ENCODE measurements at places on chromosomes 2 and 18.

DNA sequence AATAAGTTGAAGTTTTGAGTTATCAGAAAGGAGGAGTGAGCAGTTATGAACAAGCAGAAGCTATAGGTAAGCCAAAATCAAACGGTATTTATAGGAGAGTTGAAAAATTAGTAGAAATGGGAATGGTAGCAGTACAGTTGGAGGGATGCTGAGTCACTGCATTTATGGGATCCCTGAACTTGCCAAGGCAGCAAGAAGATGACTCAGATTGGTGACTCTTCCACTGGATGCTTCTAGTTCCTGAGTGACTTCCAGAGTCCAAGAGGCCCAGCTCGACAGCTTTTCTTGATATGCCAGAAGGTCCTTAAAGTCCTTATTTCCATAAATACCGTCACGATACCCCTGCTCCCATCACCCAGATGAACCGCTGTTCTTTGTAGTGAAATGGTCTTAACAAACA is 31.1 kb upstream of the ACTR3 start:
- DNase-seq: peak; percentile 67

GRCh38 chr2:201257956-201258665 is 2.2 kb upstream of the CASP8 start:
- DNase-seq: peak; percentile 52

- DNase-seq: no peak
Observed at GRCh38 chr2:216339456-216340279, 32.6 kb downstream of the MARCHF4 start.

DNA sequence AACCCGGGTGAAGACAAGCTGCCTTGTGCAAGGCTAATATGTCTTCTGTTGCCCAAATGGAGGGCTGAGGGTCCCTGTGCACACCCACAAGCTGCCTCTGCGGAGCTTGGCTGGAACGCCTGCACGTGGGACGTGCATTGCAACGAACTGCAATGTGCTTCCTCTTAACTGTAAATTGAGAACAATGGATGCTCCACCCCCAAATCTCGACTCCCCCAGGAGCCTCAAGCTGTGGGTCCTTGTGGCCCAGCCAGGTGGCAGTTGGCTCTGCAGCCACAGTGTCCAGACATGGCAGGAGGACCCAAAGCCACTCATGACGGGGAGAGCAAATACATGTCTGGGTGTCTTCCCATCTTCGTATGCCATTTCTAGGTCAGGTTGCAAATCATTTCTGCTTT is 90.1 kb downstream of the TWIST2 start:
- DNase-seq: no peak

DNA sequence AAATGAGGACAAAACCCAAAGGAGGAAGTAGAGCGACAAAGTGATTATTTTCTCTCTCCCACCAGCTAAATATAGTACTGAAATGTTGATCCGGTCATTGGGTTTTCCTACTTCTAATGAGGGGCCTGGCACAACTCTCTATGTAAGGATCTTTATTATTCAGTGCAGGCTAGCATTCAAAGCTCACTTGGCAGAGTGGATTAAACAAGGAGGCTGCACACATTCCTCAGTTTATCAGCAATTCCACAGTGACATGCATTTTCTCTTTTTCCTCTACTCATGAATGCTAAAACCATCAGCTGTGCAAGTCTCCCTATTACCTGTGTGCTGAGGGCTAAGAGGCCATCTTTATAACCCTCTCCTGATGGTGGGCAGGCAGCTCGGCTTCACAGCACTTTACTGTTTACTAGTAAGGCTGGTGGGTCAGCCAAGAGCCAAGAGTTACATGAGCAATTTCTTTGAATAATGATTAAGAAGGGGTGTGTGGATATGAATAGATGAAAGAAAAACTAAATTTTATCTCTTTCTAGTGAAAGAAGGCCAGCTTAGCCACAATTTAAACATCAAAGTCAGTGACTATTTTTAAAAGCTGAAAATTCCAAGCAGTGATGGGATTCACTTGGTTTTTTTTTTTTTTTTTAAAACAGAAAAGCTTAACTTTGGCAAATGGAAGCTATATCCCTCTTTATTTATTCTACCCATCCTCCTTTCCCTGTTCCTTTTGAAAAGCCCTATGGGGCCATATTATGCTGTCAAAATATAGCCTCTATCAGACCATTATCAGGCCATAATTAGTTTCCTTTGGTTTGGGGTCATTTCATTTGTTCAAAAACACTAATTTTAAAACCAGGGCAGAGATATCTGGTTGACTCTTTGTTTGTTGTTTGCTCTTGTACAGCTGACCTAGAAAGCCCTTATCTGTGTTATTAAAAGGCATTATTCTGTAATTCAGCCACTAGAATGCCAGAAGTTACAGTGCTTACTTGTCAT is 111.0 kb downstream of the RBM43 start:
- DNase-seq: no peak

- no peak for DNase-seq
Observed at GRCh38 chr2:147628971-147629421, 215.8 kb upstream of the ACVR2A start.

DNA sequence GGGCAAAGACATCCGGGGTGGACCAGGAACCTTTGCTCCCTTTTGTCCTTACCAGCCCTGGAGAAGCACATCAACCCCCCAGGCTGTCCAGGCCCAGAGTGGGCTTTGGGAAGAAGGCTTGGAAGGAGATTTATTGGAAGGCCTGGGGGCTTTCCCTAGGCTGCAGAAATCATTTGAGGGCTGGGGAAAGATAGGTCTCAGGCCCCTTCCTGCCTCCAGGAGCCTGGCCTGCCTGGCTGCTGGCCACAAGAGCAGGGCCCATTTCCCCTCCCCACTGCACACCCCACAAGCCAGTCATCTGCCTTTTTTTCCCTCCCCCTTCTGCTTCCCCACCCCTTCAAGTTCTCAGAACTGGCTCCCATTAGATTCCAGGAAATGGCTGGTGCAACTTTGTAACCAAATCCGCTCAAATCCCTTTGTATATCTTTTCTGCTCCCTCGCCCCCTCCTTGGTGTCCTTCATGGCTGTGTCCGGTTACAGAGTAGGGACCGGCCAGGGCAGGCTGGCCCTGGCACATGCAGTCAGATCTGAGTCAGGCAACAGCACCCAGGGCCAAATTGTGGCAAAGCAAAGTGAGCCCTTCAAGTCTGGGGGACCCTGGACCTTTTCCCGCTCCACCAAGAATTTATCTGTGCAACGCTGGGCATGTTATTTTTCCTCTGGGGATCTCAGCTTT is 20.8 kb upstream of the TNP1 start:
- DNase-seq: no peak

DNA sequence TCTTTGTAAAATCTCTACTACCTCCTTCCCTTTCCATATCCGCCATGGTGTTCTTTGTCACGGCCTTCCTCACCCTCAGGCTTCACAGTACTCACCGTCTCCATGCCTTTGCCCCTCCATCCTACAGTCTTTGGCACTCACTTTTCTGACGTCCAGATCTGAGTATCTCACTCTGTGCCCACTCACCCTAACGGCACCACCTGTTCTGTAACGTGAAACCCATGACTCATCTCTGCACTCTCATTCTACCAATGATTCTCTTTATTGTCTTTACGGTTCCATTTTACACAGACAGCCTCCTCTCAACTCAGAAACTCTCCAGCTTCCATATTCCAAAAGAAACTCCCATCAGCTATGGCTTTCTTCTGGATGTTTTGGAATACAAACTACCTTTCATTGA is 56.7 kb downstream of the NETO1 start:
- DNase-seq: no peak

DNA sequence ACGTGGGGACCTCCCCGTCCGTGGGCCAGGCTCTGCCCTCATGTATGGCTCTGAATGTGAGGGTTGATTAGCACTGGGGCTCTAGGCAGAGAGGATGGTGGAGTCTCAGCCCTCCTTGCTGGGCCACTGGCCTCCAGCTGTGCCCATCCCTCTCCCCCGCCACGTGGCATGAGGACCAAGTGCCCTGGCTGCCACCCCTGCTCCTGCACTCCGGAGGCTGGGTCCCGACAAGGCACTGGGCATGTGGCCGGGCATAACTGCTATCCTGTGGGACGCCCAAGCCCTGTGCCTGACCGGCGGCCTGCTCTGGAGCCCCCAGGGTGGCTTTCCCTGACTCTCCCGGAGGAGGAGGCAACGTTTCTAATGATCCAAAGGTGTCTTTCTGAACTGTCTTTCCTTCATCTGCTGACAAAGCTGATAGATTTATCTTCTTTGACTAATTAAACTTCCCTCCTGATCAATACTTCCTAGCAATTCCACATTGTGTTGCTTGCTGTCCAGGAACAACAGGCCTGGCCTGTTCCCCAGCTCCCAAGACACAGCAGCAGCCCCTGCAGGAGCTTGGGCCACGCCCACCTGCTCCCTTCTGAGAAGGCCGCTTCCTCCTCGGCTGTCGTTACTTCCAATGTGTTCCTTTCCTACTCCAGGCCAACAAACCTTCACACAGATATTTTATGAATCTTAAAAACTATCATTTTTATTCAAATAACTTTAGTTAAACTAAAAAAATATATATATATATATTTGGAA is 132.0 kb downstream of the SNTG2 start:
- DNase-seq: no peak

- DNase-seq: peak; percentile 37
Observed at GRCh38 chr2:30447149-30448045, at the start of gene LCLAT1. TSS of gene LCLAT1 (plus strand) at chr2:30447246. CDS start at chr2:30525591, 78,345 bp downstream.

DNA sequence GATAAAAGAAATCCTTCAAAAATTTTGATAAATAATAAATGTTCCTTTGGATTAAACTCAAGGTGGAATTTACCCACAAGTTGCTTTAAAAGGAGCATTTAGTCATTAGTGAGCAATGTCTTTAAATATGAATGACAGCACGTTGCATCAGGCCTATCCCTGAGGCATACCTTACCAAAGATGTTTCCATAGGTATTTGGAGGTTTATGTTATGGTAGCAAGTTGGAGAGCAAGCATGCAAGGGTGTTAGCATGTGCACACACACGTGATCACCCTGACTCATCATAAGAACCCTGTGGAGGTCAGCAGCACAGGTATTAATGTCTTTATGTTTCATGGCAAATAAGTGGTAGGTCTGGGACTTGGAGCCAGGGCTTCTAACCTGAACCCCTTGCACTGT is 159.9 kb downstream of the ACTR3 start:
- DNase-seq: no peak

GRCh38 chr2:237815637-237816036 is 17.1 kb downstream of the RBM44 start:
- no peak for DNase-seq

DNA sequence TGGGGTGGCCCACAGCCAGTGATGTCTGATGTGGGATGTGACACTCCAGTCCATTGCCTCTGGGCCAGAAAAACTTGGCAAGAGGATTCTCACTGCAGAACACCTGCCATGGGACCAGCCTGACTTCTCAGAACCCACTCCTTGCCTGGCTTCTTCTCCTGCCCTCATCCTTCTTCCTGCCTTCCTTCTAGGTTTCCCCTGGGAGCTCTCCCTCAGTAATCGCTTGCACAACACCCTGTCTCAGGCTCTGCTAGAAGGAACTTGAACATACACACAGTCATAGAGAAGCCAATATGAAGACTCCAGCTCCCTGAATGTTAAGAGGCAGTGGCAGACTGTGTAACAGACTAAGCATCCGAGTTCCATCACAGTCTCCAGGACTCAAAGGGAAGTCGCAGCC is 4.3 kb upstream of the COL6A3 start:
- no peak for DNase-seq

- no peak for DNase-seq
Observed at GRCh38 chr18:13191031-13191430, 27.5 kb upstream of the LDLRAD4 start.

- DNase-seq: no peak
Observed at GRCh38 chr2:15043336-15044058, 411.0 kb downstream of the LRATD1 start.

- no peak for DNase-seq
Observed at GRCh38 chr2:156562124-156562523, 125.9 kb downstream of the GPD2 start.

DNA sequence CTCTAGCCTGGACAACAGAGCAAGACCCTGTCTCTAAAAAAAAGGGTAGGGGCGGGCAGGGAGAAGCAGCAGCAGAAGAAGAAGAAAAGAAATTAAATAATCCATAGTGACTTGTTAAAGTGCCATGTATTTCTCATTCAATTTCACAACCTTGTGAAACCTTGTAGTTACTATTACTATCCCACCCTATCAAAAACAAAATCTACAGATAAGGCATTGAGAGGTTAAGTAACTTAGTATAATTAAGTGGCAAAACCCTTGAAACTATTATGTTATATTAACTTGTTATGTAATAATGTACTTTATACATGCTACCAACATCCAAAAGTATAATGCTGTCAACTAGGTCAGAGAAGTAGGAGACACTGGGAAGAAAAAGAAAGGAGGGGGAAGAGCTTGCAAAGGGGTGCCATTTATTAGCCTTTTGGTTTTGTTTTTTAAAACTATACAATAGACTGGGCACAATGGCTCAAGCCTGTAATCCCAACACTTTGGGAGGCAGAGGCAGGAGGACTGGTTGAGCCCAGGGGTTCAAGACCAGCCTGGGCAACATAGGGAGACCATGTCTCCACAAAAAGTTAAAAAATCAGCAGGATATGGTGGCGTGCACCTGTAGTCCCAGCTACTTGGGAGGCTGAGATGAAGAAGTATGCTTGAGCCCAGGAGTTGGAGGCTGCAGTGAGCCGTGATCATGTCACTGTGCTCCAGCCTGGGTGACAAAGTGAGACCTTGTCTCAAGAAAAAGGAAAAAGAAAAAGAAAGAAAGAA is 11.3 kb downstream of the TLK1 start:
- DNase-seq: no peak

- no peak for DNase-seq
Observed at GRCh38 chr18:40821596-40822243, 1133.3 kb upstream of the PIK3C3 start.

GRCh38 chr2:135843671-135844070 is 6.7 kb upstream of the LCT start:
- no peak for DNase-seq

DNA sequence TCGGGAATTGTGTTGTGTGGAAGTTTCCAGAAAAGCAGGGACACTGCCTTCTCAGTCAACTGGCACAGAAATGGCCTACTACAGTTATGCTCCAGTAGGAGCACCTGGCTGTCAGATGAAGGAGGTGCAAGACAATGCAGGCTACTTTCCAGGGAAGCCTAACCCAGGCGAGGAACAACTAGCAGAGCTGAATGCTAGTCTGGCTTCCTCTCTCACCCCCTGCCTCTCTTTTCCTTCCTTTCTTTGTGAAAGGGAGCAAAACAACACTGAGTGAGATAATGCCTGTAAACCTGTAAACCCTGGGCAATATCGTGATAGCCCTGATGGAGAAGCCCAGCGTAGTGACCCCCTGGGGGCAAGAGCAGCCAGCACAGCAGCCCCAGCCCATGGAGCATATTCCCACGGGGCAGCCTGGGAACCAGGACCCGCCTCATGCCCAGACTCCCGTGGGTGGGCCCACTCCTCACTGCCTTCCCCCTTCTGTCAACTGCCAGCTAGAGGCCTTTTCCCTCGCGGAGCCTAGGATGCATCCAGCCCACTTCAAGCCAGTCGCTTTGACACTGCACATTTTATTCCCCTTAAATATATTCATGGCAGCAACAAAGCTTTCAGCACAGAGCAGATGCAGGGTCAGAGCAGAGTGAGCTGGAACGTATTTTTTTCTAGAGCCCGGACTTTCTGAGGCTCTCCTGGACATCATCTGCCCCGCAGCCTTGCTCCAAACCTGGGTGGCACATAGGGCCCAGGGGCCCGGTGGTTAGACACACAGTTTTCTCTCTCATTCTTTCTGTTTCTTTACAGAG is 77.0 kb downstream of the PDCL3 start:
- no peak for DNase-seq
